Activated naive CD4-positive, alpha-beta T cell treated with anti-CD3 and anti-CD28 coated beads, Interleukin-2, amount 50 U/mL, for 16 hours (primary cell): ENCODE measurements at places on chromosomes 16 and 17.

GRCh38 chr16:53090591-53091411 is 36.0 kb downstream of the CHD9 start:
- no peak for DNase-seq

- no peak for DNase-seq
These were observed 241.9 kb downstream of the SLC39A11 start for GRCh38 chr17:72850410-72851118.

DNA sequence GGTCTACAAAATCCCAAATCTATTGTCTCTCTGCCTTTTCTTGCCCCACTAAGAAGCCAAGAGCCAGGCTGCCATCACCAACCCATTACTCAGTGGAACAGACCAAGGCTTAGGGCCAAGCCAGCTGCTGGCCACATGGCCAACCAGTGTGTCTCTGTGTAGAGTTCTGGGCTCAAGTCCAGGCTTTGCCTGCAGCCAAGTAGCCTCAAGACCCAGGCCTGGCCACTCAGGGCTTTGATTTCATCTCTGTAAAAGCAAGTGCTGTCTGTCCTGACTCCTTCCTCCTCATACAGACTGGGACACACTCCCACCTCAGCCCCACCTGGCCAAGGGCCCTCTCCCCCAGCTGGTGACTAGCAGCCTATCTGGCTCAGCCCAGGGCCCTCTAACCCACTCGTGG is 14.6 kb downstream of the SREBF1 start:
- no peak for DNase-seq

DNA sequence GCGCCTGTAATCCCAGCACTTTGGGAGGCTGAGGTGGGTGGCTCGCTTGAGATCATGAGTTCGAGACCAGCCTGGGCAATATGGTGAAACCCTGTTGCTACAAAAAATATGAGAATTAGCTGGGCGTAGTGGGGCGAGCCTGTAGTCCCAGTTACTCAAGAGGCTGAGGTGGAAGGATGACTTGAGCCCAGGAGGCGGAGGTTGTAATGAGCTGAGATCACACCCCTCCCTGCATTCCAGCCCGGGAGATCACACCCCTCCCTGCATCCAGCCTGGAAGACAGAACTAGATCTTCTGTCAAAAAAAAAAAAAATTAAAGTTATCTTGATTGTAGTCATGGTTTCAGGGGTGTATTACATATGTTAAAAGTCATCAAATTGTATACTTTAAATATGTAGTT is 26.8 kb upstream of the GLG1 start:
- no peak for DNase-seq

GRCh38 chr17:20263595-20263994 is 203.7 kb downstream of the LGALS9B start:
- DNase-seq = no peak

DNA sequence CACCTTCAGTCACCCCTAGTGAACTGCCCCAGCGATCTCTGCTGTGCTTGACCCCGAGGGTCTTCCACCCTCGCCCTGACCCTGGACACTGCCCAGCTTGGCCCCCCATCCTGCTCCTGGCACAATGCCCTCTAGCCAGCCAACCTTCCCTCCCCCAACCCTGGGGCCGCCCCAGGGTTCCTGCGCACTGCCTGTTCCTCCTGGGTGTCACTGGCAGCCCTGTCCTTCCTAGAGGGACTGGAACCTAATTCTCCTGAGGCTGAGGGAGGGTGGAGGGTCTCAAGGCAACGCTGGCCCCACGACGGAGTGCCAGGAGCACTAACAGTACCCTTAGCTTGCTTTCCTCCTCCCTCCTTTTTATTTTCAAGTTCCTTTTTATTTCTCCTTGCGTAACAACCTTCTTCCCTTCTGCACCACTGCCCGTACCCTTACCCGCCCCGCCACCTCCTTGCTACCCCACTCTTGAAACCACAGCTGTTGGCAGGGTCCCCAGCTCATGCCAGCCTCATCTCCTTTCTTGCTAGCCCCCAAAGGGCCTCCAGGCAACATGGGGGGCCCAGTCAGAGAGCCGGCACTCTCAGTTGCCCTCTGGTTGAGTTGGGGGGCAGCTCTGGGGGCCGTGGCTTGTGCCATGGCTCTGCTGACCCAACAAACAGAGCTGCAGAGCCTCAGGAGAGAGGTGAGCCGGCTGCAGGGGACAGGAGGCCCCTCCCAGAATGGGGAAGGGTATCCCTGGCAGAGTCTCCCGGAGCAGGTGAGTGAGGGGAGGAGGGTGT is at the start of gene TNFSF13:
TNFSF13 (plus strand) TSS at position 207 of the 776 bp plus-strand sequence; CDS start at position 497, 290 bp downstream.
- no peak for DNase-seq

DNA sequence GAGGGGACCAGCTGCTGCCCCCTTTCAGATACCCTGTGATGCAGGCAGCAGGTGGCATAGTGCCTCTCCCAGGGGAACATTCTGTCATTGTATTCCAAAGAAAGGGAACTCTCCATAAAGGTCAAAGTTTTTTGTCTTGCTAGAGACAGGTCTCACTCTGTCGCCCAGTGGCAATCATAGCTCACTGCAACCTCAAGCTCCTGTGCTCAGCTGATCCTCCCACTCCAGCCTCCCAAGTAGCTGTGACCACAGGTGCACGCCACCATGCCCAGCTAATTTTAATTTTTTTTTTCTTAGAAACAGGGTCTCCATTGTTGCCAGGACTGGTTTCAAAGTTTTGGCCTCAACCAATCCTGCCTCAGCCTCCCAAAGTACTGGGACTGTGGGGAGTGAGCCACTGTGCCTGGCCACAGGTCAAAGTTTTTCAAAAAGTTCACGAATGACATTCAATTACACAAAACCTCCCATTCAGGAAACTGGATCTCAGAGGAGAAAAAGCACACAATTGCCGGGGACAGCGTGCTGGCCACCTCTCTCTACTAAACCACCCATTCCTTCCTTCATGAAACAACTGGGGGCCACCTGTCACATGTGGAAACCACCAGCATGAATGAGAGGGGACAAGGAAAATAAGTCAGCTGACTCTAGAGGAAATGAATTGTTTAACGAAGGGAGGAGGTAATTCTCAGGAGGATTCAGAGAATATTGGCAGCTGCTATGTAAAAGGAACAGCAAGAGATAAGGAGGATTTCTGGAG is 80.0 kb downstream of the MARCHF10 start:
- DNase-seq = no peak

GRCh38 chr16:86505185-86505898 is 5.0 kb upstream of the FOXF1 start:
- DNase-seq = no peak

GRCh38 chr17:34579017-34579946 is at the start of gene TMEM132E:
Gene TMEM132E (plus strand): TSS chr17:34579582. CDS start chr17:34581077, 1,495 bp downstream.
- DNase-seq = peak; percentile 28

- no peak for DNase-seq
These were observed 139.1 kb upstream of the GSE1 start for GRCh38 chr16:85473909-85474620.

DNA sequence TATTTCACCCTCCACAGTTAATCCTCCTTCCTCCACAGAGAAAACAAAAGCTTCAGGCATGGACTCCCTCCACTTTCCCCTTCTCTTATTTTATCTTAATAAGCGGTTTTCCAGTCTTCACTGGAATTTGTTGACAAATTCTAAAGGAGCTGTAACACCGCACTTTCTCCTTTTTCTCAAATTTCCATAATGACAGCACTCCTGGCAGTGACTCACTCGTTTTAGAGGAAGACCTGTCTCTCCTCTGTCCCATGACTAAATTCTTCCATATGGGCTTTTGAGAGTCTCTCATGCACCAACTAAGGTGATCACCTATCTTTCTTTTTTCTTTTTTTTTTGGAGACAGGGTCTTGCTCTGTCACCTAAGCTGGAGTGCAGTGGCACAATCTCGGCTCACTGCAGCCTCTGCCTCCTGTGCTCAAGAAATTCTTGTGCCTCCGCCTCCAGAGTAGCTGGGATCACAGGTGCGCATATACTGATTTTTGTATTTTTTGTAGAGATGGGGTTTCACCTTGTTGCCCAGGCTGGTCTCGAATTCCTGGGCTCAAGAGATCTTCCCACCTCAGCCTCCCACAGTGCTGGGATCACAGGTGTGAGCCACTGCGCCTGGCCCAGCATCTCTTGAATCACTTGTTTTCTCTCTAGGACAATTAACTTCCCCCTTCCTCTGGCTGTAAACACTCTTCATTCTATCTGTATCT is 7.7 kb downstream of the ITGAM start:
- no peak for DNase-seq

DNA sequence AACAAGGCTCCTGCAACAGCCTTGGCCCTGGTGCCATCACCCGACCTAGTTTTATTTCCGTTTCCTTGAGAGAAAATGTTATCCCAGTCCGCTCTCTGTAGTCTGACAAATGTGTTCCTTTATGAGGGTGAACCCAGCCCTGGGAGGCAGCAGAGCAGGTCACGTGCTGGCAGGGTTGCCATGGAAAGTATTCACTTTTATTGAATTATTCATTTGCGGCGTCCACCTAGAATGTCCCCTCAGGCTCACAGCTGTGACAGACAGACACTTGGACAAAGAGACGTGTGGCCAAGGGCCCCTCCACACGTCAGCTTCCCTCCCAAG is 90.0 kb downstream of the WSCD1 start:
- no peak for DNase-seq

GRCh38 chr17:38322156-38322779 is 21.5 kb downstream of the GPR179 start:
- peak; percentile 75 for DNase-seq

DNA sequence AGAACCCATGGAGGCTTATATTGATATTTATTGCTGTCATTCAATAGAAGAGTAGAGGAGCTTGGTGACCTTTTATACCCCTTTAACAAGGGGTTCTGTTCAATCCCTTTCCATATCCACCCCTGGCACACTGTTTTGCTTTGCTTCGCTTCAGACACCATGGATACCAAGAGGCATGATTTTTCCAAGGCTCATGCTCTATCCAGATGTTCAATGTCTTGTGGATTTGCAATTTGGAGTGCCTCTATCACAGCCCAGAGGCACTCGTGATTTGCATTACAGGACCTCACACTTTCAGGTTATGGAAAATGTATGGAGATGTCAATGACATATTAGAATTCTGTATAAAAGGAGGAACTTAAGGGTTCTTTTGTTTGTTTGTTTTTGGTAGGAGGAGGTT is 21.5 kb downstream of the CFAP20 start:
- DNase-seq = no peak

- DNase-seq = no peak
These were observed 41.3 kb upstream of the SIAH1 start for GRCh38 chr16:48426244-48427141.

DNA sequence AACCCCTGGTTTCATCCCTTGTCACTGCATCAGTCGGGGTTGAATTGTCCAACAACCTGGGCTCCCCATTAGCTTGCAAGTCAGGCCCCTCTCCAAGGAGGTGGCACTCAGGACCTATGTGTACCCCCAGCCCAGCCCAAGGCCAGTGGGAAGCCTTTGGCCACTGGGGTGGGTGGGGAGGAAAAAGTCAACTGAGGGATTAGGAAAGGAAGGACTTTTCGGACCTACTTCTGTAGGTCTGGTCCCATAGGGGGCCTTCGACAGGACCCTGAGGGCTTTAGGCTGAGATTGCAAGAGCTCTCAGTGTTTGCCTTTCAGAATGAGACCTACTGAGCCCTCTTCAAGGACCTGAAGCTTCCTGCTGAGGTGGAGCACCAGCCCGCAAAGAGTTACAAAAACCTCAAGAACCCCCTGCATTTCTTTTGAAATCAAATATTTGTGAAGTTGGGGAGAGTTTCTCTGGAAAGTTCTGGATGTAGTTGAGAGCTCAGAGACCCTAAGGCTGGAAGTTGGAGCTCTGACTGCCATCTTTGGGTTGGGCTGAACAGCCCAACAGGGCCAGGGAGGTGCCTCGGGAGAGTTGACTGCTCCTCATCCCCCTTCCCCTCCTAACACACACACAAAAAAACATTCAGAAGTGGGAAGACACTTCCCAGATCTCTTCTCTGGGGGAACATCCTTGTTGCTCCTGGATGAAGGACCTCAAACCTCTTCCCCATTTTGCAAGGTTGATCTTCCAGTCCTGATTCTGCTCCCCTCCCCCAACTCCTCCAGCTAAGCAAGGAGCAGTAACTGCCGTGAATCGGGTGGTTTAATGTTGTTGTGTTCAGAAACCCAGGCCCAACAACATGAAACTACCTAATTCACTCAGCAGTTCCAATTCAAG is 5.8 kb upstream of the HOXB9 start:
- DNase-seq = no peak

DNA sequence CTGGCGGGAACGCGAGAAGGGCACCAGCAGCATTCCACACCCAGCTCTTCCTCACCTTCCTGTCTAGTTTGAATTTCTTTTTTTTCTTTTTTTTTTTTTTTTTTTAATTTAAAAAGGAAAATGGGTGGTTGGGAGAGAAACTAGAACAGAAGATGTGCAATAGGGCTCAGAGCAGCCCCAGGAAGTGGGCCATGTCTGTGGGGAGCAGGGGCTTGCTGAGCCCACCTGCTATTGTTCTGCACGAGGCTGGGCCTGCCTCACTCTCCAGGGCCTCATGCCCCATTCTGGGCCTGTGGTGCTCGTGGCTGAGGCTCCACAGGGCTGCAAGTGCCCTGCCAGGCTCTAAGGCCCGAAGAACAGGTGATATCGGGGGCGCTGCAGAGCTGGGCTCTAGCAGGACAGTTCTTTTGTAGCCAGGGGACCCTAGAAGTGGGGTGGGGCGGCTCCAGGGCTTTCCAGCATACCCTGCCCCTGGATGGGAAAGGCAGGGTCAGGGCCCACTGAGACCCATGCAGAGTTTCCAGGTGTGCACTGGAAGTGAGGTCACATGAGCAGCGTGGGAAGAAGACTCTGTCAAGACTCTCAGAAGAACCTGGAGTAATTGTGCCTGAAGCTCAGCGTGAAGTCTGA is 12.4 kb downstream of the MRPL27 start:
- no peak for DNase-seq

DNA sequence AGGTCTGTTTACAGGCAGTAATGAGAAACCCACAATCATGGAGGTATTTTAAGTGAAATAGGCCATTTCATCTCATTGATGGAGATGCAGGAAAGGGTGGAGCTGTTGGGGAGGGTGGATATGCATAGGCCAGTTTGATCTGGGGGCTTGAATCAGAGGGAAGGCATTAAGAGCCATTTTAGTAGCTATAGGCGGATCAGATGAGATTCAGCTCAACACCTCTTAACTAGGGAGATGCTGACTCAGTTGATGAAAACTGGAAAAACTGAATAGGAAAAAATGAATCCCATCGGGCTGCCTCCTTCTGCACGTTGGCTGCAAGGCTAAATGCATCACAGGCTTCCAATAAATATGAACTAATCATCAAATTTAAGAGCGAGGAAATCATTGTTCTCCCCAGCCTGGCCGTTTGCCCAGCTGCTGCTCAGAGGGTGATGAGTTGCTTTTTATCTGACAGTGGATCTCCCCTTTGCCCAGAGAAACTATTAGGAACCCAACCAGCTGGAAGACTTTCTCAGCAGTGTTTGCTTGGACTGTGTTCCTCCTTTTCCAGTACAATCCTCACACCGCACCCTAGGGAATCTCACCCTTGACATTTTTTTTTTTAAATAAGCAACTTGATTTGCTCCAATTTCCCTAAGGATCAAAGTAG is 149.6 kb downstream of the SOX9 start:
- no peak for DNase-seq

GRCh38 chr16:57049678-57050077 is 42.7 kb upstream of the CPNE2 start:
- no peak for DNase-seq

- DNase-seq = no peak
These were observed 11.3 kb upstream of the PDXDC1 start for GRCh38 chr16:14963281-14964173.

- no peak for DNase-seq
These were observed 3.5 kb upstream of the TLCD3A start for GRCh38 chr17:728911-729310.

- DNase-seq = no peak
These were observed 3.7 kb upstream of the SLC39A11 start for GRCh38 chr17:73096211-73096610.

GRCh38 chr17:5527601-5528250 is 41.4 kb downstream of the MIS12 start:
- DNase-seq = no peak
